ENCODE measurements at places on chromosomes 16 and 17.

DNA sequence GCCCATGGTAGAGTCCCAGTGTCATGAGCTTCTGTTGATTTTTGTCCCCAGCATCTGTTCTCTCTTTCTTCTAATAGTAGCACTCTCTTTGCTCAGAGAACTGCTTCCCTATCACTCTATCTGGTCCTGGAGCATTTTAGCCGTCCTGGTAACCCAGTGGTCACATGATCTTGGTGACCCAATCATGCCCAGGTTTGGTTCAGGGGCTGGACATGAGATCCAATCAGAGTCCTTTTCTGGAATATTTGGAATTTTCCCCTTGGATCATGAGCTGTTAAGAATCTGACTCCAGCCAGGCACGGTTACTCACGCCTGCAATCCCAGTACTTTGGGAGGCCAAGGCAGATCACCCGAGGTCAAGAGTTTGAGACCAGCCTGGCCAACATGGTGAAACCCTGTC lies 197.0 kb downstream of the RAB11FIP4 start:
- DNase-seq, result no peak

DNA sequence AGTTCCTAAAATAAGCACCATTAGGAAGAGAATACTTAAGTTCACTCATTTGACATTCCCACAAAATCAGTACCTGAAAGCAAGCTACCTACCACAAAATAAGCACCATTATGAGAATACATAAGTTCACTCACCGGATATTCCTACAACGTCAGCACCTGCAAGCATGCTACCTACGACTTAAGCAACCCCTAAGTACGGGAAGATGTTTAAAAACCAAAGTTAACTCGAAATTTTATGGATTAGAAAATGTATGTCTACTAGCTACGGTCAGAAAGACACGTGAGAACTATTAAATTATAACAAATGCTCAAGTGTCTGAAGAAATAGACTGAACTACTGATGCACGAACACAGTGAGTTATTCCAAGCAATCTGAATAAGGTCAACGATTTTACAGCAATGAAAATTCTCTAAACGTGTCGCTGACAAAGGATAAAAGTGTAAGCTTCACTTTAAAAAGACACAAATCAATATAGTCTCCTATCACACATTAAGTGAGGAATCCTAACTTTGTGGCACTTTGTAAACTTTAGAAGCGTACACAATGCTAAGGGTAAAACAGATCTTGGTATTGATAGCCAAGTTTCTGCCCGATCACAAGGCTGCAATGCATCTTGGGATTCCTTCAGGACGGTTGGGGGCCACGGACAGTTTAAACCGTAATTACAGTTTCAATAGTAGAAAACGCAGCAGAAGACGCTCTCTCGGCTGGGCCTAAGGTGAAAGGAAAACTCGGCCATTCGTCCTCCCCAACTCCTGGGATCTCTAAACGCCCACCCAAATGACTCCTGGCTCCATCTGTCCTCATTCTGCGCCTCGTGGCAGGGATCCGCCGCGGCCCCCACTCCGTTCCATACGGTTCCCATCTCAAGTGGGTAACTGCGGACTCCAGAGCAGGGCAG lies 1.3 kb downstream of the GSPT1 start:
- no peak for DNase-seq

- no peak for DNase-seq
These were observed 58.2 kb downstream of the MARCHF10 start for GRCh38 chr17:62749926-62750325.

DNA sequence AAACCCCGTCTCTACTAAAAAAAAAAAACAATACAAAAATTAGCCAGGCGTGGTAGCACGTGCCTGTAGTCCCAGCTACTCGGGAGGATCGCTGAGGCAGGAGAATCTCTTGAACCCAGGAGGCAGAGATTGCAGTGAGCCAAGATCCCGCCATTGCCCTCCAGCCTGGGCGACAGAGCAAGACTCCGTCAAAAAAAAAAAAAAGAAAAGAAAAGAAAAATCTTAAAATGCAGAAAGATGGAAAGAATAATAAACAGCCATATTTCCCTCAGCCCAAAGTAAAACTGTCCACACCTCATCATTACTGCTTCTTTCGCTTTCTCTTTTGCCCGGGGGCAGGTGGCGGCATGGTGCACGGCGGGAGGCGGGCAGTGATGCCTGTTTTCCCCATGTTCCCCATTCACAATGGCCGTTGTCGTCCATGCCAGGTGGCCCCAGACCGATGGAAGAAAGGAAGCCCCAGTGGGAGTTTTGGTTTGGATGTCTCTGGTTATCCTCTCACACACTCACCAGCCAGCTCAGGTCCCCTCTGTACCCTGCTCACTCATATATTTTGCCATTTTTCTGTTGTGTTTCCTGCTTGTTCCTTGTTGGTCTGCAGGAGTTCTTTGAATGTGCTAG lies 37.0 kb upstream of the PEMT start:
- peak; percentile 32 for DNase-seq

DNA sequence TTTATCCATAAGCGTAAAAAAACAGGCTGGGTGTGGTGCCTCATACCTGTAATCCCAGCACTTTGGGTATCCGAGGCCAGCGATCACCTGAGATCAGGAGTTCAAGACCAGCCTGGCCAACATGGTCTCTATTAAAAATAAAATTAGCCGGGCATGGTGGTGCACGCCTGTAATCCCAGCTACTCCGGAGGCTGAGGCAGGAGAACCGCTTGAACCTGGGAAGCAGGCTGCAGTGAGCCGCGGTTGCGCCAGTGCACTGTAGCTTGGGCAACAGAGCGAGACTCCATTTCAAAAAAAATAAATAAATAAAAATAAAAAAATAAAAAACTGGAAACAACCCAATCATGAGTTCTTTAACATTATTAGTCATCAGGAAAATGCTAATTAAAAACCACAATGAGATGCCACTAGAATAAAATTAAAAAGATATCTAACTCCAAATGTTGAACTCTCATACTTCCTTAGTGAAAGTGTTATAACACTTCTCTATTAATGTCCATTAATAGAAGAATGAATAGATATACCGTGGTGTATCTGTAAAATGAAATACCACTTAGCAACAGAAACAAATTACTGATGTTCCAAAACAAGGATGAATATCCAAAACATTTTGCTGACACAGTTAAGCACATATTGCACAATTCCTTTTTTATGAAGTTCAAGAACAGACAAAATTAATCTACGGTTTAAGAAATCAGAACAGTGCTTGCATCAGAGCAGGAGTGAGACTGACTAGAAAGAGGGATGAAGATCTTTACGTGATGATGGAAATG lies 13.1 kb downstream of the MPHOSPH6 start:
- no peak for DNase-seq

DNA sequence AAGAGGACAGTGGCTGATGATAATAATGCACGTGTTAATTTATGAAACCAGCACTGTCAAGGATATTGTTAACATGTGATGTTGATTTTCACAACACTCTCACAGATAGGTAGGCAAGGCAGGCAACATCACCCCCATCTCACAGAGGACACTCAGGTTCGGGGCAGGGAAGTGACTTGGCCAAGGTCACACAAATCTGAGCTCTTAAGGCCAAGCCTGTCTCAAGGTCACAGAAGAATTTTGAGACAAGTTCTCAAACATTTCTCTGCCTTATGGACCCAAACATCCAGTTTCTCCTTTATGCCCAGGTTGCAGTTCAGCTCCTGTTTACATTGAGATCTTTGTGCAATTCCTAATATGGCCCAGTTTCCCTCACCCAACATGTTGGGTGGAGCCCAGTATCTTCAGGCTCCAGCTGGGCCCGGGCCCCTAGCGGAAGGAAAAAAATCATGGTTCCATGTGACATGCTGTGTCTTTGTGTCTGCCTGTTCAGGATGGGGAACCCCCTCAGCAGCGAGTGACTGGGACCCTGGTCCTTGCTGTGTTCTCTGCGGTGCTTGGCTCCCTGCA lies 1.3 kb downstream of the SLC2A4 start:
- DNase-seq, result no peak

DNA sequence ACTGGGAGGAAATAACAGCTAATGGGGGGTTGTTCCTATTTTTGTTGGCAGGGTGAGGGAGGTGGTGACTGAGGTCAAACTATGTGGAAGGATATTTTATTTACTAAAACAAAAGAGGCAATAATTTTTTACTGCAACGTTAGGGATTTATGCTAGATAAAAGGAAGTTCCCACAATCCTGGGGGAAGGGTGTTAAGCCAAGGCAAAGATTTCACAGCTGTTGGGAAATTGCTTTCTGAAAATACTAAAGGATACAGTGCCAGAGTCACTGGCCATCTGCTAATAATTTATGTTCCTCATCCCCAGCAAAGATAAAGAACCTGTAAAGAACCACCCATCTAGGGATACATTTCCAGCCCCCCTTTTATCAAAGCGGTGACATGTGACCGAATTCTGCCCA lies 756.0 kb upstream of the RBFOX1 start:
- DNase-seq, result no peak

Data from stimulated activated CD4-positive, alpha-beta T cell treated with anti-CD3 and anti-CD28 coated beads, TNF-alpha, amount 100 ng/mL, for 24 hours (primary cell).